ENCODE measurements at places on chromosomes 12 and 14.

- no peak for DNase-seq
These were observed 17.6 kb downstream of the MYBPC1 start for GRCh38 chr12:101612160-101612916.

DNA sequence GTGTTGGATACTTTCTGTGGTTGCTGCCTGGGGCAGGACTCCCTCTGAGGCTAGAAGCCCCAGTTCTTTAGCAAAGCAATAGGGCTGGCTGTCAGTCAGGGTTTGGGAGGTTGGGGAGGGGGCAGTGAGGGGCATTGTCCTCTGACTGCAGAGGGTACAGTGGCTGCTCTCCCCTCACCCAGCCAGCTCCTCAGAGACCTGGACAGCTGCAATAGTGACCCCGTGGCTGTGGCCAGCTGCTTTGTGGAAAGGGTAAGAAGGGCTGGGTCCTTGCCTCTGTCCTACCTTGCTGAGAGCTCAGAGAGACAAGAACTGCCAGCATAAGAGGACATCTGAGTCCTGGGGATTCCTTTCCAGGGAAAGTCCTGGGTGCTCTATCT lies 25.8 kb downstream of the PLEKHG3 start:
- no peak for DNase-seq

DNA sequence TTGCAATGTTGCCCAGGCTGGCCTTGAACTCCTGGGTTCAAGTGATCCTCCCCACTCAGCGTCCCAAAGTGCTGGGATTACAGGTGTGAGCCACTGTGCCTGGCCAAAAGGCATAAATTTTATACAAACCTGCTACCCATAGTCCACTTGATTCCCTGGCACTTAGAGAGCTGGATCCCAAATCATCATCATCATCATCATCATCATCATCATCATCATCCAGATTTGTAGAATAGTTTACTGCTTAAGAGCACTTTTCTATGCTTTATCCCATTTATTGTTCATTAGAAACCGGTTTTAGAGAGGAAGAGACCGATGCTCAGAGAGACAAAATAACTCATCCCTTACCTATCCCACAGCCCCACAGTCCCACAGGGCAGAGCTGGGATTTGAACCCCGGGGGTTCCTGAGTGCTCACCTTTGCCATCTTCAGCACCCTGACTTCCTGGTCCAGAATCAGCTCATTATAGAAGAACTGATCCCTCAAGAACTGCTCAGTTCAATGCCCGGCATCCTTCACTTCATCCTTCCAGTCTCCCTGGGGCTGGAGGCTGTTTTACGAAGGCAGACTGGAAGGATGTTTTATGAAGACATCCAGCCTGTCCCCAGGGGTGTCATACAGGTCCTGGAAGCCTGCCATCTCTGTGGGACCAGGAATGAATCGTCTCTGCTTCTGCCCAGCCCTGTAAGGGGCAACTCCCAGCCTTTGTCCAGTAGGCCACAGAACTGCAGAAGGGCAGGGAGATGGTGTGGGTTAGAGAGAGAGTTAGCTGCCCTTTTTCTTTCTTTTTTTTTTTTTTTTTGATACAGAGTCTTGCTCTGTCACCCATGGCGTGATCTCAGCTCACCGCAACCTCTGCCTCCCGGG lies 20.2 kb upstream of the OASL start:
- DNase-seq = no peak

- DNase-seq = no peak
These were observed 115.0 kb upstream of the PPFIA2 start for GRCh38 chr12:81874166-81874565.

DNA sequence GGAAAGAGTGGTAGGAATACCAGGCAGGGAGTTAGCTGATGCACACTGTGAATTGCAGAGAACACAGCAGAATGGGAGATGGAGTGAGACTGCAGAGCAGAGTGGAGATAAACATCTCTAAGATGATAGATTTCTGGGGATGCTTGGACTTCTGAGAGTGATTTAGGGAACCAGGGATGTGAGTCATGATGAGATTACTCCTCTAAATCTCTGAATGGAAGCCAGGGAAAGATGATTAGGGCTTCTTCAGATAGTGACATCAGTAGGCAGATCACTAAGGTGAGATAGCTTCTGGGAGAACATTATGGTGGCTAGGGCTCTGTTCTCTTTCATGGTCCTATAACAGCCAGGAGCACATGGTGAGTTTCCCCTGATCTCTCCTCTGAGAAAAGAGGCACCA lies 501.5 kb upstream of the USP15 start:
- no peak for DNase-seq

GRCh38 chr14:93832665-93833064 lies 44.4 kb upstream of the PRIMA1 start:
- DNase-seq = no peak

DNA sequence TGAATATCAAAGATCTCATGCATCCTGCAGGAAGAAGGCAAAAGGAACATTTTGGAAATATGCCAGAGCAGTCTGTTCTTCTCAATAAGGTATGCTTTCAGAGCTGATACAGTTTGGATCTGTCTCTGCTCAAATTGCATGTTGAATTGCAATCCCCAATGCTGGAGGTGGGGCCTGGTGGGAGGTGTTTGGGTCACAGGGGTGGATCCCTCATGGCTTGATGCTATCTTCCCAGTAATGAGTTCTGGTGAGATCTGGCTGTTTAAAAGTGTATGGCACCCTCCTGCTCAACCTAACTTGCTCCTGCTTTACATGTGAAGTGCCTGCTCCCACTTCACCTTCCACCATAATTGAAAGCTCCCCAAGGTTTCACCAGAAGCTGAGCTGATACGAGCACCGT lies 76.6 kb downstream of the RIN3 start:
- DNase-seq = no peak

GRCh38 chr12:130984183-130985058 lies 30.7 kb downstream of the ADGRD1 start:
- no peak for DNase-seq

GRCh38 chr12:106790020-106790419 lies 15.5 kb downstream of the RIC8B start:
- DNase-seq = no peak

DNA sequence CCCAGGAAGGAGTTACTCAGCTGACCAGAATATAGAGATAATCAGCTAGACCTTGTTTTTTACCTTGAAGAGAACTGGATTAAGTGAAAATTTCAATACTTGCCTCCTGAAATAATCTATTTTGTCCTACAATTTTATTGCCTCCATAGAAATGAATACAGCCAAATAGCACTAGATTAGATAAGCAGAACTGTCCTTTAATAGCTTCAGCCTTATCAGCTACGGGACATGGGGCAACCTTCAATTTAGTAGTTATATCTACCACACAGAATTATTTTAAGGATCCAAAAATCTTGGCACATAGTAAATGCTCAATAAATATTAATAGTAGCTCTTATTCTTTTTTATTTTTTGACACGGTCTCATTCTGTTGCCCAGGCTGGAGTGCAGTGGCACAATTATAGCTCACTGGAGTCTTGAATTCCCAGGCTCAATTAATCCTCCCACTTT lies 67.2 kb upstream of the PLEKHG3 start:
- DNase-seq = no peak

- DNase-seq = no peak
These were observed 47.5 kb upstream of the SMCO2 start for GRCh38 chr12:27399074-27399473.

DNA sequence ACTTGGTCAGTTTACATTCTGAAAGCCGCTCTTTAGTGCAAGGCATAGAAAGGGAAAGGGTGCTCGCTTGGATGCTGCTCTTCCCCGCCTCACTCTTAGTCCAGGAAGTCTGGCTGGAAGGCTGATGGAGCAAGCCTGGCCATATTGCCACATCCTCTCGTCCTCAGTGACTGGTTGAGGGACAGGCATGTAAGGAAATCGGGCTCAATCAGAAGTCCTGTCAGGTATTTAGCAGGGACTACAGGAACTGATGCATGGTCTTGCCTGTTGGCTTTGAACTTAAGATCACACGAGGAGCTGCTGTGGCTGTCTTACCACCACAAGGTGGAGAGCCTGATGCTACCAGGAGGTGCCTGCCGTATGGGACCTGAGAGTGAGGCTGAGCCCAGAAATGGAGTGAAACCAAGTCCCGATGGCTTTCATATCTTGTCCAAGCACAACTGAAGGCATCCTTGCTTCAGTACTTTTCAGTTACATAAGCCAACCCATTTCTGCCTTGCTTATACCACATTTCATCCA lies 10.7 kb upstream of the C12orf75 start:
- no peak for DNase-seq

DNA sequence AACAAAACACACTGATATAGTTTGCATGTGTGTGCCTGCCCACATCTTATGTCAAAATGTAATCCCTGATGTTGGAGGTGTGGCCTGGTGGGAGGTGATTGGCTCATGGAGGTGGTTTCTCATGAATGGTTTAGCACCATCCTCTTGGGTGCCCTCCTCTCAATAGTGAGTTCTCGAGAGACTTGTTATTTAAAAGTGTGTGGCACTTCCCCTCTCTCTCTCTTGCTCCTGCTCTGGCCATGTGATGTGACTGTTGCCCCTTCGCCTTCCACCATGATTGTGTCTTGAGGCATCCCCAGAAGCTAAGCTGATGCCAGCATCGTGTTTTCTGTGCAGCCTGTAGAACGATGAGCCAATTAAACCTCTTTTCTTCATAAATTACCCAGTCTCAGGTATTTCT lies 454.1 kb upstream of the DCN start:
- DNase-seq = no peak

- DNase-seq = no peak
These were observed 90.3 kb downstream of the CRADD start for GRCh38 chr12:93767524-93767863.

DNA sequence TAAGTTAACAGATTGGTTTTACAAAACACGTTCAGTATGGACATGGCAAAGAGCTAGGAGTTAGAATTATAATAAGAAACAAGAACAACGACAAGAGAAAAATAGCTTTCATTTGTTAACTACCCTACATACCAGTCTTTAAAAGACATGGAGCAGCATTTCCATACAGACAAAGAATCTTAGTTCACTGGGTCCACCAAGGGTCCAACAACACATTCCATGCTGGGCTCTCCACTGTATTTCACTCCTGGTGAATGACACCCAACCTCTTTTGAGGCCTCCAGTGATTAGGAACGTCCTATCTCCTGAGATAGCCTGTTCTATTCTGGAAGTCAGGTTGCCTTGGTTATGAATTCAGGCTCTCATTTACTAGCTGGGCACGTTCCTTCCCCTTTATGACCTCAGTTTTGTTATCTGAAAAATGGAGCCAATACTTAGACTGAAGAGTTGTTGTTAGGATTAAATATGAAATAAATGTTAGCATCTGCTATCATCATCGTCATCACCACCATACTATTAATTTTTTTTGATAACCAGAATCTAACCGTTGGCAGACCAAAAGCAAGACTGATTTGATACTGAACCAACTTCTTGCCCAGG lies 37.7 kb downstream of the C12orf75 start:
- no peak for DNase-seq

GRCh38 chr12:11705010-11705409 lies 55.5 kb downstream of the ETV6 start:
- DNase-seq = no peak

DNA sequence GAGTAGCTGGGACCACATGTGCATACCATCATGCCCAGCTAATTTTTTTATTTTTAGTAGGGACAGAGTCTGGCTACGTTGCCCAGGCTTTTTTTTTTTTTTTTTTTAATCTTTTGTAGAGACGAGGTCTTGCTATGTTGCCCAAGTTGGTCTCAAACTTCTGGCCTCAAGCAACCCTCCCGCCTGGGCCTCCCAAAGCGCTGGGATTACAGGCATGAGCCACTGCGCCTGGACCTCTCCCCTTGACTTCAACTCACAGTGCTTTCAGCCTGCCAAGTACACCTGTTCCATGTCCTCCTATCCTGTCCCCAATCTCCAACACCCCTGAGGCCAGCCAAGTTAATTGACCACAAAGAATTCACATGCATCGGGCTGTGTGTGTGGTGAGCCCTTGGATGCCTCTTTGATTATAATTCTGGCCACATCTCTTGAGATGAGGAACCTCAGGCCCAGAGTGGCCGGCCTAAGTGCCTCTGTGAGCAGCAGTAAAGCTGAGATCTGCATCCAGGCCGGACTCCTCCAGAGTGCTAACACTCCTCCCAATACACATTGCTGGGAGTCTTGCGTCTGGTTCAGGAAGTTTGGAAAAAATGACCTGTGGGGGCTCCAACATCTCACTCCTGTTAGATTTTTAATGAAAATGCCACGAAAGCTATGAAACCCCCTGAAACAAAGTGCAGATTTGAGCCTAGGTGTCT lies 6.8 kb downstream of the RAB35 start:
- no peak for DNase-seq

DNA sequence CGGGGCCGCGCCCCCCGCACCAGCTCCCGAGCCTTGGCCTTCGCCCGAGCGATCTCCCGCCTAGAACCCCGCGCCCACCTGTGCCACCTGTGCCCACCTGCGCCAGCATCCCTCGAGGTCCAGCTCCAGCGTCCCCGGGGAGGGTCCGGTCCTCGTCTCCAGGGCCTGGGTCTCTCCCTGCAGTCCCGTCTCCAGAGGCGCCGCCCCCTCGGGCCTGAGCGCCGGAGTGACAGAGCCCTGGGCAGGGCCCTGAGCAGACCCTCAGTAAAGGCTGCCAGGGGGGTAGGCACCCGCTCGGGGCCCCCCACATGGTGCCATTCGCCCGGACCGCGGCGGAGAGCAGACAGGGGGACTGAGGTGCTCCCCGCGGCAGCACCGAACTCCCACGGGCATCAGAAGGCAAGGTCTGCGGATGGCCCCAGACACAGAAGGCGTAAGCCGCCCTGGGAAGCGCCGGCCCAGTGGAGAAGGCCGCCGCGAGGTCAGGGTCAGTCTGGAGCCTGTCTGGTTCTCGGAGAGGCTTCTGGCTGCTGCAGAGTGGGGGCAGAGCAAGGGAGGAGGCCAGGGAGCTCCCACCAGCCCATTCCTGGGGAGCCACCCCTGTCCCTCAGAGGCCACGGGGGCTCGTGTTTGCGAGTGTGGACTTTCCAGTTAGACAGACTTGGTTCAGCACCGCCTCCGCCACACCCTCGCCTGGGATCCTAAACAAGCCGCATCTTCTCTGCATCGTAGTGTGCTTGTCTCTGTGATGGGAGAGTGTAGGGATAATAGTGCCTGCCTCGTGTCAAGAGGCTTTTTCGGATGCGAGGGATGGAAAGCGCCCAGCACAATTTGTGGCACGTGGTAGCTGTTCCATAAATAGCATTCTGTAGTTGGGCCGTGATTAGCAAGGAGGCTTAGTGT lies 1.1 kb upstream of the PPP1R13B start:
- DNase-seq = no peak

DNA sequence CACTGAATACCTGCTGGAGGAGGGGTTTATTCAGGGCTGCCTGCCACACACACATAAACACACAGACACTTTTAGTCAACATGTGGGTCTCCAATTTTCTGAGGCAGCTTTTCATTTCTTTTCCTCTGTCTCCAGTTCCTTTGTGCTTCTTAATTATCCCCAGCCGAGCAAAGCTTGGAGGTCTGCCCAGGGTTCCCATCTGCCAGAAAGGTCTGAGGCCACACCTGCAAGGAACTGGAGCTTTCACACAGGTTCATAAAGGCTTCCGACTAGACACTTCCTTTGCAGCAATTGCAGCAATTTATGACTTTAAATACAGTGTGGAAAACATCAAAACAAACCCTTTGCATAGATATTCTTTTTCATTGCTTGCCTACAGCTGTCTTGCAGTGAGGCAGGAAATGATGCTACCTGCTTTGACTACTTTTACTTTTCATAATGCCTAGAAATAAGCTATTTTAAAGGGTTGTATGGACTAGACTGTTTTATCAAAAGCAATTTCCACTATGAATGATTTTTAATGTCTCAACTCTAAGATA lies 1318.9 kb downstream of the AACS start:
- no peak for DNase-seq

GRCh38 chr14:38848243-38848935 lies 254.6 kb downstream of the SEC23A start:
- DNase-seq = no peak

- DNase-seq = no peak
These were observed 314 bp upstream of the DHRS7 start for GRCh38 chr14:60165547-60165876.

All from stimulated activated CD4-positive, alpha-beta T cell treated with anti-CD3 and anti-CD28 coated beads, TNF-alpha, amount 100 ng/mL, for 1 hour (primary cell).